ENCODE measurements at places on chromosomes 2 and 18.

GRCh38 chr2:106143495-106144215 lies 50.4 kb downstream of the UXS1 start:
- no peak for DNase-seq

GRCh38 chr2:39666491-39667101 lies 879 bp downstream of the TMEM178A start:
- DNase-seq: no peak

GRCh38 chr2:187499941-187500532 lies 52.0 kb upstream of the CALCRL start:
- no peak for DNase-seq

GRCh38 chr2:207240649-207241048 lies 74.9 kb upstream of the KLF7 start:
- DNase-seq: no peak

DNA sequence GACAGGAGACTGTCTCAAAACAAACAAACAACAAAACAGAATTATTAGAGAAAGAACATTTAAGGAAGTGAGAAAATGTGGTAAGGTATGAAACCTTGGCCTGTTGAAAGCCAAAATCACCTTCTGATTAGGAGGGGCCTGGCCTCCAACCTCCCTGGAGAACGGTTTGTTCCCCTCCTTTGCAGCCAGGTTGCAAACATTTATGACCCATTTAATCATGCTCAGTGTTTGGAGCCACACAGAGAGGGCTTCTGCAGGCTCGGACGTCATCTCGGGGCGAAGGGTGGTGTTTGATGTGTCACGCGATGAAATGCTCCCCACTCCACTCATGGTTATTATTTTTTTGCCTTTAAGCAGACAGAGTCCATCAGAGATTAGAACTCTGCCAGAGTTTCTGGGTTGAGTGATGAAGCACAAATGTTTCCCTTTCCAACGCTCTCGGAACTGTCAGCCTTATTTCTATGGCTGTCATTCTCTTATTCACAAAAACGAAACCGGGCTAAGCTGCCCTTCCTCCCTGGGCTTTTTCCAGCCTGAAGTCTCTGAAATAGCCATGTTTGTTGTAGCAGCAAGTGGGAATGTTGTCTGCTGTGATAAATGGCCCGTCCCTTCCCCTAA lies 33.6 kb upstream of the ROCK2 start:
- DNase-seq: no peak

GRCh38 chr2:112916145-112916571 lies 5.2 kb downstream of the IL37 start:
- DNase-seq: no peak

- DNase-seq: no peak
Measured at GRCh38 chr18:12072996-12073395, 20.6 kb upstream of the ANKRD62 start.

DNA sequence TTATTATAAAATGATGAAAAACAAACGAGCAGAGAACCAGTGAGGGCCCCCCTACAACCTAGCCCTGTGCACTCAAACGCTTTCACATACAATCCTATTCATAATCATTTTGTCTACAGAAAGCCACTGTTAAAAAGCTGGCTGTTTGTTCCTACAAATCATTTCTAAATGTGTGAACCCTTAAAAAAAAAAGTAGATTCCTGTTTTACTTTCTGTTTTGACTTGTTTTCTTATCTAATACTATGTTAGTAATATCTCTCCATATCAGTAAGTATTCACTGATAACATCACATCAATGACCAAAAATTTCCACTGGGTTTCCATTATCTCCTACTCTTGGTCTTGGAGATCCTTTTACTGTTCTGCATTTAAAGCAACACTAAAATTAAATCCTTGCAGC lies 128.8 kb upstream of the TTC39C start:
- DNase-seq: no peak

GRCh38 chr2:133976659-133977058 lies 277.2 kb upstream of the MGAT5 start:
- no peak for DNase-seq

DNA sequence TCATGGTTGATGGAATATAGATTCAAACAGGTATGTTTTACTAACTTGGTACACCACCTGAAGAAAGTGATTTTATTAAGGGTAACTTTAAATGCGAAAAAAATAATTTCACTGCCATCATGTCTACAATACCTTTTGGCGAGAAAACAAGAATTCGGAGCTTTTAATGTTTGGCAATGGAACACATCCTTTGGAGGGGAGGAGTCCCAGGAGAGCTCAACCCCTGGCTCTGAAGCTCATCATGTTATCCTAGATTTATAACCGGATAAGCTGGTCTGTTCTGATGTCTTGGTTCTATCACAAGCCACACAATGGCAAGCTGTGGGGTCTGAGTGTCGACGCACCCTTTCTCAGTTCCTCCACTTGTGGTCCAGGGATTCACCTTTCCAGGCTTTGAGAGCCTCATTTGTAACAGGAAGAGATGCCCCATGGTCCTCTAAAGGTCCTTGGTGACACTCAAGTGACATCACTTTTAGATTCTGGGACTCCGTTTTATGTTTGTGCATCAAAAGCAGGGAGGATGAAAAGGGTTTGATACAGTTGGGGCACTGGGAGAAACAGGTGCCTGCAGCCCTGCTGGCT lies 172.7 kb downstream of the BCL2 start:
- no peak for DNase-seq

GRCh38 chr2:129751409-129751808 lies 228.1 kb upstream of the RAB6C start:
- no peak for DNase-seq

DNA sequence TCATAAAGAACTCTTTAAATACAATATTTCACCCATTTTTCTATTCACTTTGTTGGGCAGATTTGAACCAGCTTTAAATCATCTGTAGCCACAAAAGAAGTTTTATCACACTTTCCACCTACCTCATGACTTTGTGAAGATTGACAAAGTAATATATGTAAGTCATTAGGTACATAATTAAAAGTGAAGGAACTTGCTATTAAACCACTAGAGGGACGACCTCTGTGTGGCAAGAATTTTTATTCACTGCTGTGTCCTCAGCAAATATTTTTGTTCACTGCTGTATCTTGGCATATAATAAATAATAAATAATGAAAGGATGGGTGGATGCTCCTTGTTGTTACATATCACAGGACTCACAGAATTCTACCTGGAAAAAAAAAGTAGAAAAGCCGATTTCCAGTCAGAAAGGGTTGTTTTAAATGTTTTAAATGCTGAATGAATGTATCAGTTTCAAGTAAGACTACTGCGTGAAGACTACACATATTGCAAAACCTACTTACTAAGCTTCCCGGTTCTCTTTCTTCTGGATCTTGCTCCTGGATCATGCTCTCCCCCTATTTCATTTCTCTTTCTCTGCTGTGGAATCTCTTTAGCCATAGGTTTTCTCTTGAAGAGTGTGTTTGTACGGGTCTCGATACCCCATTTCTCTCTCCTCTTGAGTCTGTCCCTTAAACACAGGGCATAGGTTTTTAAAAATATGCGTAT lies 44.8 kb downstream of the KCMF1 start:
- no peak for DNase-seq

DNA sequence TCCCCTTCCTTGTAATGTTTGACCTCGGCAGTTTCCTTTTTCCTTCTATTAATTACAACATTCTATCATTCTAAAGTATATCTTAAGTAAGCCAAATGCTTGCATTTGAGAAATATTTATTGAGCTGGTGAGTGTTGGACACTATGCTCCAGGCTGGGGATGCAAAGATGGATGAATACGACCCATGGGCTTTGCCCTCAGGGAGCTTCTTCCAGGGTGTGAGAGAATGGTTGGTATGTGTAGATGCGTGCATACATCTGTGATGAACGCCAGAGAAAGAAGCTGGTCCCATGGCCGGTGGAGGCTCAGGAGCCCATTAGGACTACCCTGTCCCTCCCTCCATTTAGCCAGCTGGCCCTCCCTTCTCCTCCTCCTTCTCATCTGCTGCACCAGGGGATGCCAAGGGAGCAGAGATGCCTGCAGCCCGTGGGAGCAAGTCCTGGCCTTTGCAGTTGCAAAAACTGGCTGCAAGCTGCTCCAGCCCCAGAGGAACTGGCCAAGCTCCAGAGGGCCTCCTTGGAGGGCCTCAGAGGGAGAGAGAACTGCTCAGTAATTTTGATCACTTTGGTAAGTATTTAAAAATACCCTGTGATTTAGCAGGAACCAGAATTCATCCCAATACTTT lies 65.7 kb upstream of the FOSL2 start:
- DNase-seq: no peak

DNA sequence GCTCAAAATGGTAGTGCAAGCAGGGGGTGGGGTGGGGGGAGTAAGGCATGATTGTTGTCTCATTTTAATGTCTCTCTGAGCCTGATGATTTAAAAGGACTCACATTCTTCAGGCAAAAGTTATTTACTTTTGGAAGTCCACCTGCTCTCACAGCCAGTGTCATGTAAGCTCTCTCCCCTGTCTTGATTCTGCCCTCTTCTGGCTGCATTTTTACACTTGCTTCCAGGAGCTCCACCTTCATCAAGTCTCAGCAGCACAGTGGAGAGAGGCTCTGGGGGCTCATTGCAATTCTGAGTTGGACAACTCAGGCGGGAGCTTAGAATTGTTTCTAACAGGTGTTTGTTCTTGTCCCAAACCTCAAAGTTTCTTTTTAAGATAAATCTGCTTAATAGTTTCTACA lies 39.2 kb downstream of the GNAL start:
- no peak for DNase-seq

DNA sequence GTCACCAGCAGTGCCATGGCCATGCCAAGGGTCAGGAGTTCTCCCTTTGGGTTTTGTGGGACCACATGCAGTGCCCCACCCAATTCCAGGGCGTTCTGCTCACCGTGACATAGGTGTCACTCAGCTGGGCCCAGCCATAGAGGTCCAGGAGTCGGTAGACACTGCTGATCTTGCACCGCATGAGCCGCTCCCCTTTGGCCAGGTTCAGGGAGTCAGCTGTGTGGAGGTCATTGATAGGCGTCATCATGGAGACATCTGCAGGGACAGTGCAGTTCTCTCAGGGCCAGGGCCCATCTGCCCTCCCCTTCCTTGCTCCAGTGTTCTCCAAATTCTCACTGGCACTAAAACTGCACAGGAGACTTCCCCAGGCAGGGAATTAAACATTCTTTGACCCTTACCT lies 71.9 kb downstream of the ADD2 start:
- DNase-seq: no peak

DNA sequence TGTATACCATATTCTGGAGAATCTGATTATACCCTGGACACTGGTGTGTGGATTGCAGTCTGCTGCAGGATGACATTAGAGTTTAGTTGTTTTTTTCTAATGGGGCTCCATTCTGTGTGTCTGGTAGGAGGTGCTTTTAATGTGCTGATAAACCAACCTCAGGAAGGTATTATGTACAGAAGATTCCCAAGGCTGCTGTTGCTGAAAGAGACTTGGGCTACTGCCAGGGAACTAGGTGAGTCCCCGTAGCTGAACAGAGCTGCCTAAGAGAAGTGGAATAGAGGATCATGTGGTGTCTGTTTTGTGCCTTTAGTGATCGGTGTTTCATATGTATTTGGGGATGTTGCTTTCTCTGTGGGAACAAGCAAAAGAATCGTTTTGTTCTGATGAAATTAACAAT lies 16.5 kb downstream of the SPATA3 start:
- no peak for DNase-seq

DNA sequence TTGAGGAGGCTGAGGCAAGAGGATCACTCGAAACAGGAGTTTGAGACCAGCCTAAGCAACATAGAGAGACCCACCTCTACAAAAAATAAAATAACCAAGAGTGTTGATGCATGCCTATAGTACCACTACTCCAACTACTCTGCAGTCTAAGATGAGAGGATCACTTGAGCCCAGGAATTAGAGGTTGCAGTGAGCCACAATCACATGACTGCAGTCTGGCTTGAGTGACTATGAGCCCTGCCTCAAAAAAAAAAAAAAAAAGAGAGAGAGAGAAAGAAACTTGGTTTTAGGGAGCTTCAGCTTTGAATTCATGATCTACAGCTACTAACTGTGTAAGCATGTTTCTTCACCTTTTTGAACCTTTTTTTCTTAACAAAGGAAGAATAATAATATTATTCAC lies 119.9 kb downstream of the HNMT start:
- no peak for DNase-seq

DNA sequence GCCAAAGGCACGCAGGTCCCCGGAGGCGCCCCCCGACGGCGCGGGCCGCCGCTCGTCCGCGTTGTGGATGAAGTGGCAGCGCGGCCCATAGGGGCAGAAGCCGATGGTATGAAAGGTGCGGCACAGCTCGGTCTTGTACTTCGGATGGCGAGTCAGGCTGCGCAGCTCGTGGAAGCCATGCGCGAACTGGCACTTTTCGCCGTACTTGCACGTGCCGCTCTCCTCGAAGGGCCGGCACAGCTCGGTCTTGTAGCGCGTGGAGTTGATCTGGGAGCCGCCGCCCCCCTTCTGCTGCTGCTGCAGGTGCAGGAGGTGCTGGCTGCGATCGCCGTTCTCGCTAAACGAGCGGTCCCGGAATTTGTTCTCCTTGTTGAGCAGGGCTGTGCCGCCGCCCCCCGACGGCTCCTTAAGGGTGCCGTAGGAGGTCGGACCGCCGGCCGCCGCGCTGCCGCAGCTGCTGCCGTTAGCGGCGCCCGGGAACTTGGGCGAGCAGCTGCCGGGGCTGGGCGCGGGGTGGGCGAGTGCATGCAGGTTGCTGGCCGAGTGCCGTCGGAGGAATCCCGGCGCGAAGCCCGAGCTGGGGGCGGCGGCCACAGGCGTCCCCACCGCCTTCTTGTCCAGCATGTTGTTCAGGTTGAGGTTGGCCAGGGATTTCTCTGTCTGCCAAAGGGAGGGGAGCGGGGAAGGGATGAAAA lies 1.2 kb downstream of the ZFP36L2 start:
- peak; percentile 47 for DNase-seq

DNA sequence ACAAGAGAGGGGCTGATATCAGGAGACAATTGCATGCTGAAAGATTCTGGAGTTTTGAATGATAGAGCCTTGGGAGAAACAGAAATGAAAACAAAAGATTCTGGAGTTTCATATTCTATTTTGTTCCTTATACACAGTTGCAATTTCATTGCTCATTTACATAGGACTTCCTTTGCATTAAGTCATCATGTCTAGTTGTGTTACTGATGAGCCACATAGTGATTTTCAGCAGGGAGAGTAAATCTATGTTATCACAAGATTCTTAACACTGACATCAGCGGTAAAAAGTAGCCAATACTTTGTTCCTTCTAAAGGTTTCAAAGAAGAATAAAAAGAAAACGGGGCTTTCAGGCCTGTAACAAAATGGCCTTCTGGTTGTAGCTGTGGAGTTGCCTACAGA lies 7.1 kb downstream of the ADAM17 start:
- no peak for DNase-seq
